Vein endothelial cell (primary cell): ENCODE measurements at places on chromosomes 11 and 22. TPM values are rescaled to one million over a fixed set of nuclear protein-coding genes. Genes with fewer than 3 reads are reported as not detected.

RAB38 gene
- total RNA-seq = 2.0 and 5.2 TPM in 2 replicates

FAM89B gene
- total RNA-seq = 29.3 and 59.4 TPM in 2 replicates

FZD4 gene
- 135 and 200 TPM in 2 replicates for total RNA-seq

HBE1 gene
- total RNA-seq = not detected in 2 replicates

TP53I11 gene
- total RNA-seq = 36.9 and 50.0 TPM in 2 replicates

MDK gene
- total RNA-seq = 57.8 and 84.6 TPM in 2 replicates

DEUP1 gene
- not detected in 2 replicates for total RNA-seq

SLC7A4 gene
- under 0.01 TPM in 1 of 2 replicates, not detected in the other for total RNA-seq

OR2AG1 gene
- total RNA-seq = under 0.01 TPM in 1 of 2 replicates, not detected in the other

PGR gene
- 0.10 TPM in 1 of 2 replicates, not detected in the other for total RNA-seq

CARD10 gene
- 34.4 and 43.8 TPM in 2 replicates for total RNA-seq

OLFML1 gene
- not detected in 2 replicates for total RNA-seq

YPEL4 gene
- total RNA-seq = under 0.01 and 0.29 TPM in 2 replicates

OR51I1 gene
- not detected in 2 replicates for total RNA-seq

OR8G5 gene
- total RNA-seq = not detected in 2 replicates

OSM gene
- not detected in 2 replicates for total RNA-seq

OR5A1 gene
- total RNA-seq = not detected in 2 replicates

POU2AF3 gene
- not detected in 2 replicates for total RNA-seq

SOX10 gene
- not detected in 2 replicates for total RNA-seq

DMC1 gene
- 0.33 and 0.96 TPM in 2 replicates for total RNA-seq

MUC6 gene
- total RNA-seq = not detected in 2 replicates

C22orf42 gene
- total RNA-seq = not detected in 2 replicates

PATE2 gene
- 0.19 and 0.65 TPM in 2 replicates for total RNA-seq

OR2AT4 gene
- total RNA-seq = not detected in 2 replicates

OR8H2 gene
- total RNA-seq = not detected in 2 replicates

CNTN5 gene
- not detected in 2 replicates for total RNA-seq

SLC25A18 gene
- total RNA-seq = not detected in 2 replicates

APOA5 gene
- total RNA-seq = not detected in 2 replicates

BLID gene
- 6.8 and 8.2 TPM in 2 replicates for total RNA-seq

TMPRSS13 gene
- not detected in 2 replicates for total RNA-seq

E2F8 gene
- 2.9 and 7.5 TPM in 2 replicates for total RNA-seq

MRGPRX4 gene
- total RNA-seq = not detected in 2 replicates

C11orf16 gene
- total RNA-seq = not detected in 2 replicates

COA4 gene
- 72.1 and 73.5 TPM in 2 replicates for total RNA-seq

LAYN gene
- 20.9 and 21.3 TPM in 2 replicates for total RNA-seq

APOBEC3G gene
- total RNA-seq = 4.1 and 4.6 TPM in 2 replicates

IRAG1 gene
- 0.33 and 0.48 TPM in 2 replicates for total RNA-seq

C11orf42 gene
- not detected in 2 replicates for total RNA-seq

PGA5 gene
- not detected in 2 replicates for total RNA-seq
